ENCODE measurements at places on chromosomes 1 and 21.
A peak's percentile ranks its signal among the peaks of the same experiment; 100 is the strongest.

GRCh38 chr21:32055305-32055704 lies 182.5 kb downstream of the HUNK start:
- no peak for DNase-seq

GRCh38 chr1:156750191-156750672 lies 1.2 kb downstream of the HDGF start:
- DNase-seq, result peak; percentile 72

- no peak for DNase-seq
These were observed 60.1 kb downstream of the AGPAT3 start for GRCh38 chr21:43925096-43925481.

- no peak for DNase-seq
These were observed 56.7 kb downstream of the GADD45A start for GRCh38 chr1:67741736-67742135.

DNA sequence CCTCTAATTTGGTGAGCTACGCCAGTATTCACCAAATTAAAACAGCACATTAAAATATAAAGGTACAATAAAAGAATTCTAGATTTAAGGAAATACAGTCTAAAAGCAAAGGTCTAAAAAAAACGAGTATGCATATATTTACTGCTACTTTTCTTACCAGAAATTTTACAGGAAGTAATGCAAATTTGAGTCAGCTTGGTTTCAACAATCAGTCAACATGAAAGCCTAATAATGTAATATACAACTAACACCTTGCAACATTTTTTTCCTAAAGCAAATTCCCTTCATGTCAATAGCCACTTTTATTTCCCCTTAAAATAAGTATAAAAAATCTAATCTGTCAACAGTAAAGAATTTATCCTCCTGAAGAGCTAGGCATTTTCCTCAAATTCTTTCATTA lies 11.9 kb downstream of the PTP4A2 start:
- no peak for DNase-seq

DNA sequence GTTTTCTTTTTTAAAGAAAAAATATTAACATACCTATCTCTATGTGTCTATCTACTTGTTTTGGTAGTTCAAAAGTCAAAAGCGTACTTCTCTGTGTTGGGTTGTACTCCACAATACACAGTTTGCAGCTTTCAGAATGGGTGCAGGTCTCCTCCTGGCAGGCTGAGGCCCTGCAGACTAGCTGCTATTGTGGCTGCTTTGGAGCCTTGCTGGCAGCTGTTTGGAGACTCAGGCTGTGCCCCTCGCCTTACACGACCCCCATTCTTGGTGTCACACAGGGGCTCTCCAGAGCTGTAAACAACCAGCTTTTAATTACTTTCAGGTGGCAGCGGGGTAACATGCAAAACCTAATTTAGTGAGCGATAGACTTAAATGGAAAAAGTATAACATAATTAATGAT lies 160.4 kb downstream of the DSCAM start:
- DNase-seq, result no peak

DNA sequence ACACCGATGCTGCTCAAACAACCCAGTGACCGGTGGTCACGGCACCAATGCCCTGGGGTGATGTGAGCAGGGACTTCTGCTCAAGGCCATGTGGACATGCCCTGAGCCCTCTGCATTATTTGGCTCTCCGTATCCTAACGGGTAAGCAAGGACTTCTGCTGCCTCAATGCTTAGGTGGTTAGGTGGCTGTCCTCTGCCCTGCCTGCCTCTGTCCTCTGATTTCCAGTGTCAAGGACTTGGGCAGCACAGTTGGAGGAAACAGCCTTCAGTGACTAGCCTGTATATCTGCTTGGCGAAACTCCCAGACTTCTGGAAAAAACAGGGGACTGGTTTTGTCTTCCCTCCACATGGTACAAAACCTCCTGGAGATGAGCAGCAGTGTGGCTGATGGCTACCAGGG lies 34.5 kb downstream of the DNAJC11 start:
- no peak for DNase-seq

GRCh38 chr21:26818906-26819305 lies 26.3 kb downstream of the ADAMTS1 start:
- no peak for DNase-seq

DNA sequence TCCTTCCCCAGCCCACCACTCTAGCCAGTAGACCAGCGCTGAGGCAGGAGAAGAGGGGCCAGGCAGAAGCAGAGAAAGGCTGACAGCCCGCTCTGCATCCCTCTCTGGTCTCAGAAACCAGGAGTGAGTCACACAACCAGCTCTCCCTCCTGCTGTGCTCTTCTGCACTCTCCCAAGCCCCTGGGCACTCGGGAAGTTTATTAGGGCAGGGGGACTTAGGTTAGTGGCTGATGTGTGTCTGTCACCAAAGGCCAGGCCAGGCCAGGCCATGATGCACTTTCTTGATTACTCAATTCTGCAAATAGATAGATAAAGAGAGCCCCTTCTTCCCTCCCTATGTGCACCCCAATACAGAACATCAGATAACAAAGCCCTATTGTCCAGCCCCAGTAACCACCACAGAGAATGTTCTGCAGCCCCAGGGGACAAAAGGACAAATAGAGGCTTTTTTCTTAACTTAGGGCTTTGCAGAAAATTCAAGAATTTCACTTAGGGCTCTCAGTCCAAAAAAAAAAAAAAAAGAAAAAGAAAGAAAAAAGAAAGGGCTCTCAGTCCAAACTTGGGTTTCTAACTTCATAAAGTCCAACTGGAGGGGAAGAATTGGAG lies 52.9 kb upstream of the CNTN2 start:
- DNase-seq, result no peak

All from stimulated activated CD4-positive, alpha-beta T cell treated with anti-CD3 and anti-CD28 coated beads, Interleukin-15, amount 100 ng/mL, for 24 hours (primary cell).